ENCODE measurements at places on chromosomes 12 and 14.
A peak's percentile ranks its signal among the peaks of the same experiment; 100 is the strongest.

DNA sequence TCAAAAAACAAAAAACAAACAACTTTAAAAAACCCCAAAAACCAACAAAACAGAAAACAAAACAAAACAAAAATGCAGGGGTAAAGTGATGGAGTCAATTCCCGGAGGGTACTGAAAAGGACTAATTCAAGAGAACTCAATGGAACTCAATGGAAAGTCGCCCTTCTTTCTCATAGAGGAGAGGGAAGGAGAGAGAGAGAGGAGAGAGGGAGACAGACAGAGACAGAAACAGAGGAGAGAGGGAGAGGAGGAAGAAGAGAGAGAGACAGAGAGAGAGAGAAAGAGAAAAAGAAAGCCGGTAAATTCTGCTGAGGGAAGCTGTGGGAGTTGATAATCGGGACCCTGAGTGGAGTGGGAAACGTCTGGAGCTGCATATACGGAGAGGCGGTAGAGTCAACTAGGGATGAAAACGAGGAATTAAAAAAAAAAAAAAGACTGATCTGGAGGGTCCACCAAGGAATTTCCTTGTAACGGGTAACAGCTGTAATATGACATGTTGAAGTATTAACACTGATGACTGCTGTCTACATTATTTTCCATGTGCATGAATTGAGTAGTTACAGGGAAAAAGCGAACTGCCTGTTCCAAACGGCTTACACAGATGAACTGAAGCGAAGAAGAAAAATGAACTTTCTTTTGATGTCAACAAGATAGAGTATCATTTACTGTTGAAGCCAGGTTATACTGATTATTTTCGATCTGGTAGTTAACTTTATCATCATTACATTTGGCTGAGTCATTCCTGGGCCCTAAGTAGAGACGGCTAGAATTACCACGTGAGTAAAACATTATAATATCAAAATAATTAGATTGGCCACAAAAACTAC, 934 bp upstream of the ZC2HC1C start:
- no peak for DNase-seq

DNA sequence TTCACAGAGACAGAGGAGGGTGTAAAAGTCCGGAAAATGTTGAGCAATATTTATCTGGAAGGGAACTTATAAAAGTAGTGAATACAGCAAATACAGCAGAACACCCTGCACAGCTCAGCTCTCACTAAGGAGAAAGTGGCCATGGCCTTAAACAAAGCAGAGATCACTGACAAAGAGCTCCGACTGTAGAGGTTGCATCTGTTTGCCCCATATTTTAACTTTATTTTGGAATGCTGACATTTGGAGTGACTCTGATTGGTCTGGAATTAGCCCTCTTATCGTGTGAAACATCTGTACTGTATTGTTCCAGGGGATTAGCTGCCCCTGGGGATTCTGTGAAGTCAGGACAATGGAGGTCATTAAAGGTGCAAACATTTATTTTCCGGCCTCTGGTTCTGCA, 1275.7 kb upstream of the FLRT2 start:
- DNase-seq = no peak

DNA sequence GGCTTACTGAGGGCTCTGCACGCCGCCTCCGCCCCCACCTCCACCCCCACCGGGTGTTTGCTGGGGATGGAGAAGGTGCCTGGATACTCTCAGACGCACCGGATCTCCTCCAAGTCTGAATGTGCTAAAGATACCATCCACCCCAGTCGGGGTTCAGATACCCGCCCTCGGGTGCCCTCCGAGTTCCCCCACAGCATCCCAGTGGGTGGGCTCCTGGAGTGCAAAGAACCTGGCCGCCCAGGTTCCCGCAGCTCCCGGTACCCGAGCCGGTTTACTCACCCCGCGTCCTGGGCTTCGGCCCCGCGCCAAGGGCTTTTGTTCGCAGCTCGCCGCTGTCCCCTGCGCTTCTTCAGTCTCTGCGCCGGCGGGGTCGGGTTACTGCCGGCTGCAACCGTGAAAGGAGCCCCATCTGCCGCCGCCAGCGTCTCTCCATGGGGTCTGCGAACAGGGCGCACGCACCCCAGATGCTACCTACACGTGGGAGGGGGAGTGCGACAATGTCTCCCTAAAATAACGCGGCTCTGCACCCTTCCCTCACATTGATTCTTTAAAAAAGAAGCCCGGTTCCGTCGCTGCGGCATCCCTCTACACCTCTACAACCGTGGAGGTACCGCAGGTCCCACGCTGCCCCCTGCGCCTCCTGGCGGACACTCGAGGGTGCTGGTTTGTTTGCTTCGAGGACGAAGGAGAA, at the start of gene CCDC177:
Gene CCDC177, minus strand, starts transcription at position 609 of the 691 bp plus-strand sequence. CDS start 1,249 bp downstream, outside the sequence.
- DNase-seq = peak; percentile 67

- DNase-seq = no peak
Measured at GRCh38 chr14:81329640-81330381, 70.3 kb downstream of the STON2 start.

GRCh38 chr12:48351022-48351708, 446 bp upstream of the ZNF641 start:
- peak; percentile 89 for DNase-seq

- peak; percentile 96 for DNase-seq
Measured at GRCh38 chr12:56521590-56522371, at the start of gene RBMS2. Gene RBMS2 (plus strand): TSS chr12:56521820. CDS start chr12:56522024, 204 bp downstream.

DNA sequence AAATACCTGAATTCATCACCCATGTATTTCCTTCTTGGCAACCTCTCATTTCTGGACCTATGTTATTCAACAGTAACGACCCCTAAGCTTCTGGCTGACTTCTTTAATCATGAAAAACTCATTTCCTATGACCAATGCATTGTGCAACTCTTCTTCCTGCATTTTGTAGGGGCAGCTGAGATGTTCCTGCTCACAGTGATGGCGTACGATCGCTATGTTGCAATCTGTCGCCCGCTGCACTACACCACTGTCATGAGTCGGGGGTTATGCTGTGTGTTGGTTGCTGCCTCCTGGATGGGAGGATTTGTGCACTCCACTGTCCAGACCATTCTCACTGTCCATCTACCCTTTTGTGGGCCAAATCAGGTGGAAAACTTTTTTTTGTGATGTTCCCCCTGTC, 356 bp downstream of the OR4Q2 start:
- DNase-seq = no peak

- DNase-seq = no peak
Measured at GRCh38 chr12:58470266-58471010, 449.9 kb downstream of the LRIG3 start.

DNA sequence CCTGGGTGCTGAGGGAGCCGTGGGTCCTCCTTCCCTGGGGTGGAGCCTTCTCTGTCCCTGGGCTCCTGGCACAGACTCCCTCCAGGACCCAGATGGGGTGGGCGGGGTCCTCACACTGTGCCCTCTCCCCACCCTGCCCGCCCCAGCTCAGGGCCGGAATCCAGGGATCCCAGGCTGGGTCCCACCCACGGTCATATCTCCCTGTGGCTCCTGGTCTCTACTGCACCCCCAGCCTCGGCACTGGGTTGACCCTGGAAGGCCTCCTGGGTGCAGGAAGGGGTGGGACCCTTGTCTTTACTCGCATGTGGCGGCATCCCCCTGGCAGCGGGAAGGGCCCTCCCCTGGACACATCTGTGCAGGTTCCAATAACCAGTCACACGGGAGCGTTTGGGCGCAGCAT, 75.8 kb upstream of the EIF5 start:
- DNase-seq = no peak

DNA sequence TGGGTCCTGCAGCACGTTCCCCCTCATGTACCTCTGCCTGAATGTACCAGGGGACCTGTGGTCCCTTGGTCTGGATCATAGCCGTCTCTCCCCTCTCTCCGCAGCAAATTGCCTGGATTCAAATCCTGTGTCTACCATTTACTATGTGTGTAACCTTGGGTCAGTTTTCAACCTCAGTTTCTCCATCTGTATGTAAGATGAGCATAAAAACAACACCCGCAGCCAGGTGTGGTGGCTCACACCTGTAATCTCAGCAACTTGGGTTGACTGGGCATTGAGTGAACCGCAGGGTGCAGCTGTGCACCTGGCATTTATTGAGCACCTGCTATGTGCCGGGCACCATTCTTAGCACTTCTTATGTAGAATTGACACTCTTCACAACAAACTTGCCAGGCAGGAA, 14.1 kb downstream of the CYP46A1 start:
- DNase-seq = no peak

DNA sequence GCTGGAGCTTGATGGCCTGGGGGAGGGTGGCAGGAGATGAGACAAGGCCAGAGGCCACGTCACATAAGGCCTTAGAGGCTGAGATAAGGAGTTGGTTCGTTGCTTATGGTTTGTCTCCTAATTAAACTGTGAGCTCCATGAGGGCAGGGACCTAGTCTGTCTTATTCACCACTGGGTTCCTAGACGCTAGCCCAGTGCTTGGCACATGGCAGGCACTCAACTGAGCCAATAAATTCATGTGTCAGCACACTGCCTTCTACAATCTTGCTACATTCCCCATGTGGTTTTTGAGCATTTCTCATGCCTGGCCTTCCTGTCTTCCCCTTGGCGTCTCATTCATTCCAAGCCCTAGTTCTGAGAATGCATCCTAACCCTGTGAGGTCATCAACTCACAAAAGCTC, 92.5 kb upstream of the MED13L start:
- DNase-seq = peak; percentile 75

GRCh38 chr14:44405011-44405486, 102.0 kb downstream of the FSCB start:
- no peak for DNase-seq

GRCh38 chr12:18580706-18581105, 157.1 kb downstream of the PLCZ1 start:
- DNase-seq = no peak

DNA sequence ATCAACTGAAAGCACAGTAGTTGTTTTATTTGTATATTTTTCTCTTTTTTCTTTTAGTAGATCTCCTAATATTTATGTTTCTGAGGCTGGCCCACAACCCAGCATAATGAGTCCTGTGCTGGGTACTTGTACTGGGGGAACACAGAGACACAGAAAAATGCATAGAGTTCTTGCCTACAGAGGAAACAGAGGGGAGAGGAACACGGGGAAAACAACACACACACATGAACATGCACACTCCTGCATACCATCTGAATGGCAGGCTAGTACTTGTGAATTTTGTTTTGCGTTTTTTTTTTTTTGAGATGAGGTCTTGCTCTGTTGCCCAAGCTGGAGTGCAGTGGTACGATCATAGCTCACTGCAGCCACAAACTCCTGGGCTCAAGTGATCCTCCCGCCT, 21.3 kb downstream of the PITPNM2 start:
- DNase-seq = no peak

- no peak for DNase-seq
Measured at GRCh38 chr12:9127484-9127883, 11.8 kb upstream of the A2M start.

- DNase-seq = no peak
Measured at GRCh38 chr12:125280482-125281377, 215.5 kb downstream of the AACS start.

DNA sequence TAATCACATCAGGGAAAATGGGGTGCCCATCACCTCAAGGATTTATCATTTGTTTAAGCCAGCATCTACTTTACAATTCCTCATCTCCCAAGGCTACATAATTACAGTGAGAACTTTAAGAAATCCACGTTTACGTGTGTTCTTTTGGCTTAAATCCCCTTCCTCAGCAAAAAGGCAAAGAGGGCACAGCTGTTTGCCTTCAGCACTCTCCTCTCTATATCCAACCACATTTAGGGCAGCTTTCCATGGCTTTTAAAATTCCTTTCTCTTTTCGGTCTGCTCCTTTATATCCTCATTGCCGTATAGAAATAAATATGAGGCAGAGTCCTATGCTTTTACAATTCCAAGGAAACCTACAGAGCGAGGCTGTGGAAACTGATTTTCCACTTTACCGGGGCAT, 175.9 kb downstream of the EMP1 start:
- DNase-seq = no peak

- DNase-seq = no peak
Measured at GRCh38 chr14:103008126-103008525, 49.2 kb downstream of the CDC42BPB start.

DNA sequence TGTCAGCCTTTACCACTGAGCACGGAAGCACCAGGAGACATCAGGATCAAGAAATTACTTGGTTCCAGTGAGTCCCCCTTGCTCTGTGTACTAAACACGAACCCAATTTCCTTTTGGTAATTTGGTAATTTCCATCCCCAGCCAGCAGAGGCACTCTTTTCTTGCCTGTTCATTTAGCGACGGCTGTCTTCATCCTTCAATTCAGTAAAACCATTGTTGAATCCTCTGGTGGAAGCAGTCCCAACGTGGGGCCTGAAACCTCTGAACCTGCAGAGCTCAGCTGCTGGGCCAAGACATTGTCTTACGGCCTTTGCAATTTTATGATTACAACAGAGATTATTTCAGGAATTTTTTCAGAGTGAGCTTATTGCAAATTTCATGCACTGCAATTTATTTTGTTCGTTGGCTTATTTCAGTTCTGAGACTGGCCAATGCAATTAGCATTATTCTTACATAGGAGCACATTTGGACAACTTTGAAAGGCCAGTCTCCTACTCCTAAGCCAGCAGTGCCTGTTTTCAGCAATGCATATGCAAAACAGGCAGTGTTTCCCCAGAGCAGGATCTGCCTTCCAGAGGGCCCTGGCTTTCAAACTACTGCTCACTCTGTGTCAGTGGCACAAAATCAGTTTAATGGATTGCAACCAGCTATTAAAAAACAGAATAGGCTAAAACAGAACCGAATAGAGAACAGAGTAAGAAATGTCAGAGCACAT, 372.9 kb upstream of the TMEM132C start:
- DNase-seq = peak; percentile 19

DNA sequence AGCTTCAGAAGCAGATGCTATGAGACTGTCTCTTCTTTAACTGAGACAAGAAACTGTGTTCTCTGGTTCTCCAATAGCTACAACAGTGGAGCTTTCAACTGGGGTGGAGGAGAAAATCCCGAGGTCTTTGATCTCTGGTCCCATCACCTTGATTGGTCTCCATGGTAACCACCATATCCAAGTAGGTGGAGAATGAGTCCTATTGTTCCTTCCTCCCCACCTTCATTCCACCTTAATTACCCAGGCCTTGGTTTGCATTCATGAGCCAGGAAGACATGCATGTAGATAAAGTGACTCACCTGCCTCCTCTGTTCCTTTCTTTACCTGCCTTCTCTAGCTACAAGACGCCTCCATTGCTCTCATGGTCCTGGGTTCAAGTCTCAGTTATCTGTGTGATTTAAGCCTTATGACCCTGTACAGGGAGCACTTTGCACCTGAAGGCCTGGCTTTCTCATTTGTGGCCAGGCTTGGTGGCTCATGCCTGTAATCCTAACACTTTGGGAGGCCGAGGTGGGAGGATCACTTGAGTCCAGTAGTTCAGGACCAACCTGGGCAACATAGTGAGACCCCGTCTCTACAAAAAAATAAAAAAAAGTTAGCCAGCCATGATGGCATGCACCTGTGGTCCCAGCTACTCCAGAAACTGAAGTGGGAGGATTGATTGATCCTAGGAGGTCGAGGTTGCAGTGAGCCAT, 157.7 kb upstream of the TBX3 start:
- DNase-seq = no peak

- peak; percentile 23 for DNase-seq
Measured at GRCh38 chr14:30928462-30928861, 54.1 kb downstream of the COCH start.

- peak; percentile 71 for DNase-seq
Measured at GRCh38 chr12:121400332-121401139, 618 bp downstream of the RNF34 start.

Measured in GM23248 (cell line).